ENCODE measurements at places on chromosomes 5 and 9.

DNA sequence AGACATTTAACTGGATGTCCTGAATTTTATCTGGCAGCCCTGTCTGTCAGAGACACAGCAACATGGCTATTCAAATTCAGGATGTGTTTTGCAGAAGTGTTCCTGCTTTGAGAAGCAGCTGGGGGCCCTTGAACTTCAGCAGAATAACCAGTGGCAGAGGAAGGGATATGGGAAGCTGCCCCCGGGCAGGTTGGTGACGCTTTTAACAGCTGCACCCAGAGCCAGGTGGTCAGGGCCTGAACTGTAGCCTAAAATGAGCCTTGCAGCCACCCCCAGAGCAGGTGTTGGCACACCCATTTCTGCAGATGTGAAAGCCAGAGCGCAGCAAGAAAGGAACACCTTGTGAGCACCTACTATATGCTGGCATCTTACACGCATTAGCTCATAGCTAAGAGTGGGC, 128.7 kb upstream of the BOD1 start:
- DNase-seq = no peak

DNA sequence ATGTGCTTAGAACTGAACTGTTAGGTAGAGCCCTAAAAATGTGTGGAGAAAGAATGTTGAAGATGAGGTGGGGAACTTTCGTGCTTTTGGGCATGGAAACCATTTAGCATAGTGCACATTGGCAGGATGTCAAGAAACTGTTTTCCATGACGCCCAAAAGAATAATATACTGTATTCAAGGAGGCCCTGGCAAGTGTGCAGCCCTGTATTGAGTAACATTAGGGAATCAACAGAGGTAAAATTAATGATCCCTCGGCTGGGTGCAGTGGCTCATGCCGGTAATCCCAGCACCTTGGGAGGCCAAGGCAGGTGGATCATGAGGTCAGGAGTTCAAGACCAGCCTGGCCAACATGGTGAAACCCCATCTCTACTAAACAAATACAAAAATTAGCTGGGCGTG, 20.9 kb upstream of the PLIN2 start:
- no peak for DNase-seq

DNA sequence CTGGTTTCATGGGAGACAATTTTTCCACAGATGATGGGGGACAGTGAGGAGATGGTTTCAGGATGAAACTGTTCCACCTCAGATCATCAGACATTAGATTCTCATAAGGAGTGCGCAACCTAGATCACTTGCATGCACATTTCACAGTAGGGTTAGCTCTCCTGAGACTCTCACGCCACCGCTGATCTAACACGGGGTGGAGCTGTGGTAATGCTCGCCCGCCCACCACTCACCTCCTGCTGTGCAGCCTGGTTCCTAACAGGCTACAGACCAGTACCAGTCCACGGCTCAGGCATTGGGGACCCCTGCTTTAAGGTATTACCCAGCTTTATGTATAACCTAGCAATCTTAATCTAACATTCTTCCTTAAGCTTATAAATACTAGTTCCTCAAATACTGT, 35.6 kb downstream of the TTC39B start:
- DNase-seq = no peak

GRCh38 chr9:97761056-97761598, 64.0 kb upstream of the XPA start:
- no peak for DNase-seq
